Hepatic stellate cell (primary cell): ENCODE measurements at places on chromosomes 5 and 9.

- no peak for DNase-seq
These were observed 163.3 kb downstream of the NIPBL start for GRCh38 chr5:37039824-37040223.

DNA sequence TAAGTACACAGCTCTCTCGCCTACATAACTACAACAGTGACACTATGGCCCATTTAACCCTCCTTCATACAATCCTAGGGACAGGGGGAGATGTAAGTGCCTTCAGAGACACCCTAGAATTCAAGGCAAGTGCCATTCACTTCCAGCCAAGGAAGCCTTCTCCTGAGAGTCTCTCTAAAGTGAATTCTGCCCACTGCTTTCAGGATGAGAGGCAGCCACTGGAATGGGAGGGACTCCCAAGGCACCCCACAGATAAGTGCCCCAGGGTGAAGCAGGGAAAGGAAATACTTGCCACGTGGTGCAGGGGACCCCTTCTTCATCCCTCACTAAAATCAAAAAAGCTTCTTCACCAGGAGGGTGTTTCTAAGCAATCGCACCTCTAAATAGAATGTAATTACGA lies 283.7 kb downstream of the ZNF608 start:
- no peak for DNase-seq

- peak; percentile 23 for DNase-seq
These were observed 1.3 kb downstream of the GNG10 start for GRCh38 chr9:111662576-111663300.

GRCh38 chr9:71767163-71767775 lies 1.0 kb downstream of the CEMIP2 start:
- no peak for DNase-seq

GRCh38 chr9:107863396-107863795 lies 373.8 kb upstream of the KLF4 start:
- no peak for DNase-seq
